H7 (cell line): ENCODE measurements at places on chromosomes 7 and 10. TPM values are rescaled to one million over a fixed set of nuclear protein-coding genes. Genes with fewer than 3 reads are reported as not detected.

- DNase-seq, result peak; percentile 4
Measured at GRCh38 chr7:133386205-133386604, 133.3 kb downstream of the EXOC4 start.

GRCh38 chr7:121744877-121745276, 128.1 kb upstream of the PTPRZ1 start:
- DNase-seq, result no peak

DNA sequence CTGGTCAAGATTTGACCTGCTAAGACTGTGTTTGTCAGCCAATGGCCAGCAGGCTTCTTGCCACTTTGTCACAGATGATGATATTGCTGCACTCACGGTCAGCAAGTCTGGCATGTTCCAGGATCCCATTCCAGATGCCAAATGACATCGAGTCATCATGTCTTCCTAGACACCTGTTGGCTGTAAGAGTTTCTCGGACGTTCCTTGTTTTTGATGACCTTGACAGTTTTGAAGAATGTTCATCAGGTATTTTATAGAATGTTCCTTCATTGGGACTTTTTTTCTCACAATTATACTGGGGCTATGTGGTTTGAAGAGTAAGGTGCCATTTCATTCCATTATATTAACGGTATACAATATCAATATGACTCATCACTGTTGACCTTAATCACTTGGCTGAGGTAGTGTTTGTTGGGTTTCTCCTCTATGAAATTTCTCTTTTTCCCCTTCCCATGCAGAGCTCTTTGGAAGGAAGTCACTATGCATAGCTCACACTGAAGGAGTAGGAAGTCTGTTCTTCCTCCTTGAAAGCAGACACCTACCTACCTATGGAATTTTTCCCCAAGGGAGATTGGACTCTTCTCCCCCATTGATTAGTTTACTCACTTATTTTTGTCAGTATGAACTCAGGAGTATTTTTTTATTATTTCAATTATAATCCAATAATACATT, 31.6 kb downstream of the HECW1 start:
- DNase-seq, result no peak

- DNase-seq, result no peak
Measured at GRCh38 chr7:46454816-46455215, 533.7 kb upstream of the IGFBP3 start.

DNA sequence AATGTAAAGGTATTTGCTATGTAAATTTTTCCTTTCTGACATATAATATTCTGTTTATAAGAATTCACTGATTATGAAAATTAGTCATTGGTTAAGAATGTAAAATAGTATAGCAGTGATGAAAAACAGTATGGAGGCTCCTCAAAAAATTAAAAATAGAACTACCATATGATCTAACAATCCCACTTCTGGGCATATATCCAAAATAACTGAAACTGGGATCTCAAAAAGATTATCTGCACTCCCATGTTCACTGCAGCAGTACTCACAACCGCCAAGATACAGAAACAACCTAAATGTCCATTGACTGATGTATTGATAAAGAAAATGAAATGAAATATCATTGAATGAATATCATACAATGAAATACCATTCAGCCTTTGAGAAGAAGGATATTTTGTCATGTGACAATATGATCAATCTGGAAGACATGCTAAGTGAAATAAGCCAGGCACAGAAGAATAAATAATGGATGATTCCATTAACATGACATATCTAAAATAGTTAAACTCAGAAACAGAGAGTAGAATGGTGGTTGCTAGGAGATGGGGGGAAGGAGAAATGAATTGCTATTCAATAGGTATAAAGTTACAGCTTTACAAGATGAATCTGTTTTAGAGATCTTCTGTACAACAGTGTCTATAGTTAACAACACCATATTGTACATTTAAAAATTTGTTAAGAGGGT, 14.0 kb downstream of the C10orf88 start:
- DNase-seq, result no peak

DNA sequence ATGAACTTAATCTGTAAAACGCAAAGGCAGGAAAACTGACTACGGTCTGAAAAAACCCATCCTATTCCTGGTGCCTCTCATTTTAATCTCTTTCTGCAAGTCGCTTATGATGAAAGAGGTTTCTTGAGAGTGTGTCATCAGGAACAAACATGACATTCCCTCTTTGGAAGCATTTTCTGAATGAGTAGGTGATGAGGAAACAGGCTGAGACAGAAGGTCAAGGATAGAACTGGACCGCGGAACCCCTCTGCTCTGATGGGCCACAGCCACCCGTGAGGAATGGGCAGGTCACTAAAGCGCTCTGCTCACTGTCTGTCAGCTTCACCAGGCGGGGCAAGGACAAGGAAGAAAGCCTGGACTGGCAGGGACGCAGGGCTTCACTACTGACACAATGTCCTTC, 28.6 kb downstream of the BEND7 start:
- no peak for DNase-seq

GRCh38 chr10:132496360-132497062, 41.1 kb upstream of the INPP5A start:
- peak; percentile 38 for DNase-seq

GRCh38 chr7:30594048-30594539, 584 bp upstream of the GARS1 start:
- peak; percentile 65 for DNase-seq

GRCh38 chr10:5038733-5039132, 35.1 kb upstream of the AKR1C2 start:
- no peak for DNase-seq

GRCh38 chr10:35700487-35700882, 58.4 kb upstream of the FZD8 start:
- no peak for DNase-seq

GRCh38 chr7:154306036-154306435, 253.8 kb downstream of the DPP6 start:
- DNase-seq, result no peak

GRCh38 chr7:138519061-138519798, 59.2 kb downstream of the TRIM24 start:
- DNase-seq, result no peak

- no peak for DNase-seq
Measured at GRCh38 chr7:20466543-20467021, 135.9 kb downstream of the ITGB8 start.

- no peak for DNase-seq
Measured at GRCh38 chr10:96417441-96417840, 58.6 kb upstream of the OPALIN start.

DNA sequence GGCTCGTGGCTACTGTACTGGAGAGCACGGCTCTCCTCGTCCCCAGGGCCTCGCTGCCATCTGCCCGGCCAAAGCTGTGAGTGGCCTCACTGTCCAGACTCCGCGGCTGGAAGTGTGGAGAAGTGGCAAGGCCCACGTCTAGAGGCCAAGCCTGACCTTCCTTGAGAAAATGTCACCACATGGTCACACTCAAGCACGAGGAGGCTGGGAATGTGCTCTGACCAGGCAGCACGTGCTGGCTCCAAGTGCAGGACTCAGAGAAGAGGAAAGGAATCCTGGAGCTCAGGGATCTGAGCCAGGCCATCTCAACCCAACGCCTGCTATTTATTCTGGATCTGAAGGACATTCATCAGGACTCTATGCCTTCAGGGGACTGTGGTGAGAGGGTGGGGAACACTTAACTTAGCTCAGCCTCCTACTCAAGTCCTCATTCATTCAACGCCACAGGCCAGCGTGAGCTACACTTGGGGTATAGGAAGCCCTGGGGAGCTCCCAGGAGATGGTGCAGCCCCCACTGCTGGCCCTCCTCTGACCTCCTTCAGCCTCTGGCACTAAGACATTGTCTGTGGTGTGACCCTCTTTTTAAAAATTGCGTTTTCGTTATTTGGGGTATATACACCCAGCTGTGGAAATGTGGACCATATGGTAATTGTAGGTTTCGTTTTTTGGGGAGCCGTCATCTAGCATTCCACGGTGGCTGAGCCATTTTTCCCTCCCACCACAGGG, 29.0 kb downstream of the EN2 start:
- no peak for DNase-seq

GRCh38 chr7:47940088-47941013, 7.9 kb downstream of the PKD1L1 start:
- no peak for DNase-seq

DNA sequence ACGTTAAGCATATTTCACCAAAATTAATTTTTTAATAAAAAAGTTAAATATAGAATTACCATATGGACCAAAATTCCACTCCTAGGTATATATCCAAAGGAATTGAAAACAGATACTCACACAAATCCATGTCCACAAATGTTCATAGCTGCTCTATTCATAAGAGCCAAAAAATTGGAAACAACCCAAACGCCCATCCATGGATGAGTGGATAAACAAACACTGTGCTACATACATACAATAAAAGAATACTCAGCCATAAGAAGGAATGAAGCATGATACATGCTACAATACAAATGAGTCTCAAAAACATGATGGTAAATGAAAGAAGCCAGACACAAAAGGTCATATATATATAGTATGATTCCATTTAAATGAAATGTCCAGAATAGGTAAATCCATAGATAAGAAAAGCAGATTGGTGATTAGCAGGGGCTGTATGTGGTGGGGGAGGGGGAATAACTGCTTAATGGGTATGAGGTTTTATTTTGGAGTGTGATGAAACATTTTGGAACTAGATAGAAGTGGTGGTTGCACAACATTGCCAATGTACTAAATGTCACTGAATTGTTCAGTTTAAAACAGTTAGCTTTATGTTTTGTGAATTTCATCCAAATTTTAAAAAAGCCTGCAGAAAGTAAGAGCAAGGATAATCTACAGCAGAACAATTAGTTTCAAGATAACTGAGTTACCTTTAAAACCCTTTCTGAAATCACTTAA, 101.2 kb upstream of the EFCAB10 start:
- no peak for DNase-seq

DNA sequence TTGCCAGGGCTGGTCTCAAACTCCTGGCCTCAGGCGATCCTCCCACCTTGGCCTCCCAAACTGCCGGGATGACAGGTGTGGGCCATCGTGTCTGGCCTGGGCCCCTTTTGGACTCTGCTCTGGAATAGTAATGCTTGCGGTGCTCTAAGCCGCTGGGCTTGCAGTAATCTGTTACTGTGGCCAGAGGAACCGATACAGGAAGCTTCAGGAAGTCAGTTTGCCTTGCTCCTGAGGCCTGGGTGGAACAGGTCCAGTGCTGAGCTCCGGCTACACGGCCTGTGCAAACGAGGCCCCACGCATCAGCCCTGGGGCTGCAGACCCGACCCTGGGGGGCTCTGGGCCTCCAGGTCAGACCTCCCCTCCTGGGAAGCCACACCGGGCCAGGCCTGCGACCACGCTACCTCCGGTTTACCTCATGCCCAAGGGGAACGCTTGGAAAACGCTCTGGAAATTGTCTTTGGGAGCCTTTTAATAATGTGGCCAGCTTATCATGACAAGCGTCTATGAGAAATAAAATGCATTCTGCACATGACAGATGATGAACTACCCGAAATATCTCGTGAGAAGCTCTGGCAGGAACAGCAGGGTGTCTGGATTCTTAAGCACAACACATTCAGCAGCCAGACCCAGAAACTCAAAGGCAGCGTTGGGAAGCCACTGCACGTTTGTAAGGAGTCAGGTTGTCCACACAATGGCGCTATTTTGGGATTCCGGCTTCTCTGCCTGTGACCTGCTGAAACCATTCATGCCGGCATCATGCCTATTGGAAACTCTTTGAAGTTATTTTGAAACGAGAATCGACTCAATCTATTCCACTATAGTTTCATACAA, 10.1 kb upstream of the ADAP1 start:
- peak; percentile 84 for DNase-seq

DNA sequence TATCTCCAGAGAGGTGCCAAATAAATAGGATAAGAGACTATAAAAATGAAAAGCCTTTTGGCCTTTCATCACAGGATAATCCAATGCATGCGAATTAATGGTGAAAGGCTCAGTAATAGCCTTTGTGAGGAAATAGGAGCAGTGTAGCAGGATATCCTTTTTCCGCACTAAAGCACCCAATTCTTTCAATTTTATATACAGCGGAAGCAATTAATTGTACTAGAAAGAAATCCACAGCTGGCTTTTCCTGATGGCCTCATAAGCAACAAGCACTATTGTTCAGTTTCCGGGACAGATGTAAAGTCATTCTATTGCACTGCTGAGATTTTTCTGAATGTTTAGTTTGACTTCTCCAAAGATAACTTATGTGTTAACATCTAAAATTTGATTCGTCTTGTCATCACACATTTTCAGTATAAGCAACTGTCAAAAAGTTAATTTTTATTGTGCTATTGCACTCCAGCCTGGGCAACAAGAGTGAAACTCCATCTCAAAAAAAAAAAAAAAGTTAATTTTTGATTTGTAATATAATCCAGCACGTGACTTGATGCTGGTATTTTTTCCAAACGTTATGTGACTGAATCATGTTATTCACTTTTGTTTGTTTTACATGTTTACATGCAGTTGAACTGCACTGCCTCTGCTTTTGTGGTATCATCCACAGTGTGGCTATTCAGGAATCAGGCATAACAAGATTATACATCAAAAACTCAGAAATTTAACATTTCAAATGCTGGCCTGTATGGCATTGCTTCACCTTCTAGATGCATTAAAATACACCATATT, 8.4 kb upstream of the BMPR1A start:
- DNase-seq, result no peak

- DNase-seq, result no peak
Measured at GRCh38 chr10:28365840-28366239, 63.0 kb upstream of the MPP7 start.

DNA sequence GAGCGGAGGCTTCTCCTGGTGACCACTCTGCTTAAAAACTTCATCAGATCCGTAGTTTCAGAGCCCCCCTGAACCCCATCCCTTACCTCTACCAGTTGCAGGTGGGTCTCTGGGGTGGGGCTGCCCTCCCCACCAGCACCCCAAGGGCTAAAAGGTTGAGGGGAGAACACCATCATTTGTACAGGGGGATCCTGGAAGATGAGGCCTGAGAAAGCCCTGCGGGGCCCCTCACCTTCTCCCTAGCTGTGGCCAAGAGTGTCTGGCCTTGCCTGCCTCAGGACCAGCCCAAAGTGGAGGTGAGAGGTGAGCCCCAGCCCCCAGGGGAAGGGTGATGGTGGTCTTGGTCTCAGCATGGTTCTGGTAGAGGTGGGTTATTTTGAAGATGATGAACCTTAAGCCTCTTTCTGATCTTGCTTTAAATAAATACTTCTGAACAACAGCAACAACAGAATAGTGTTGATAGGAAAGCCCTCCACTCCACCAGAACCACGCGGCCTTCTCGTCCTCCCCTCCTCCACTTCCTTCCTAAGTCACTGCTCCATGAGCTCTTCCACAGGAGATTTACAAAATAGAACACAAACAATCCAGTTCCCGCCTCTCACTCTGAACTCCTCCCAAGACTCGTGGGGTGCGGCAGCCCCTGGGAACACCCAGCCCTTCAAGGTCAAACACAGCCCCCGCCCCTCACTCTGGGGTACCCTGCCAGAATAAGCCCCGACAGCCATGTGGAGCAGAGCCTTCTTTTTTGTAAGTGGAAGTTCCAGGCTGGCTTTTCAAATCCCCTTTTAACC, 169.1 kb downstream of the EGFR start:
- no peak for DNase-seq

The ZSCAN21 gene
- 27.2 and 32.9 TPM in 2 replicates for total RNA-seq

The FGFBP3 gene
- total RNA-seq, result 10.1 and 10.5 TPM in 2 replicates

The SRGN gene
- total RNA-seq, result not detected in 2 replicates

The NKX2-3 gene
- not detected in 2 replicates for total RNA-seq

The PLA2G12B gene
- total RNA-seq, result 0.14 and 0.33 TPM in 2 replicates

The SMURF1 gene
- total RNA-seq, result 19.7 and 20.2 TPM in 2 replicates
